ENCODE measurements at places on chromosomes 1 and 21. TPM values are rescaled to one million over a fixed set of nuclear protein-coding genes. Genes with fewer than 3 reads are reported as not detected.

TLR5 gene
- 13.6 TPM for total RNA-seq

CYP4A11 gene
- total RNA-seq = not detected

VAV3 gene
- total RNA-seq = 239 TPM

CBS gene
- 3.3 TPM for total RNA-seq

CFHR5 gene
- total RNA-seq = not detected

ANXA9 gene
- total RNA-seq = 53.8 TPM

KCNJ9 gene
- total RNA-seq = not detected

TSPAN1 gene
- 4.4 TPM for total RNA-seq

SMG7 gene
- 40.9 TPM for total RNA-seq

PALMD gene
- total RNA-seq = 183 TPM

FALEC gene
- total RNA-seq = not detected

MCOLN2 gene
- 2.2 TPM for total RNA-seq

HUNK gene
- total RNA-seq = 4.8 TPM

C1orf115 gene
- 10.0 TPM for total RNA-seq

TGFB2 gene
- 0.60 TPM for total RNA-seq

PLA2G2D gene
- total RNA-seq = not detected

LCE1F gene
- total RNA-seq = 23.4 TPM

RFX5 gene
- total RNA-seq = 18.9 TPM

PADI2 gene
- total RNA-seq = 15.4 TPM

PPIAL4G gene
- not detected for total RNA-seq

NDUFV3 gene
- 69.3 TPM for total RNA-seq

PTGFR gene
- 2.2 TPM for total RNA-seq

NUP210L gene
- total RNA-seq = not detected

CLCA1 gene
- not detected for total RNA-seq

SYCP1 gene
- not detected for total RNA-seq

HSF2BP gene
- total RNA-seq = 1.6 TPM

STMN1 gene
- total RNA-seq = 25.9 TPM

HPDL gene
- total RNA-seq = 3.3 TPM

Measured in suprapubic skin (tissue), 4 donors.